ENCODE measurements at places on chromosomes 7 and 10. TPM values are rescaled to one million over a fixed set of nuclear protein-coding genes. Genes with fewer than 3 reads are reported as not detected.

Gene TMEM178B
- total RNA-seq: 3.0 TPM

Gene CDNF
- 2.4 TPM for total RNA-seq

Gene VWA2
- 2.8 TPM for total RNA-seq

Gene SLC18A3
- not detected for total RNA-seq

Gene HELLS
- 3.8 TPM for total RNA-seq

Gene C7orf57
- not detected for total RNA-seq

Gene MMP21
- 0.14 TPM for total RNA-seq

Gene ASB15
- total RNA-seq: not detected

Gene PRTFDC1
- 3.0 TPM for total RNA-seq

- H3K4me1 ChIP-seq: no peaks in the 10 kb centered on the region
- no peak for DNase-seq
- H3K4me3 ChIP-seq: peak overlapping the region; percentile 59
- H3K27ac ChIP-seq: no peak overlapping the region
- H3K36me3 ChIP-seq: peaks cover 18% of the 10 kb centered on the region
These were observed 1.0 kb downstream of the PAXIP1 start for GRCh38 chr7:155001756-155002410.

DNA sequence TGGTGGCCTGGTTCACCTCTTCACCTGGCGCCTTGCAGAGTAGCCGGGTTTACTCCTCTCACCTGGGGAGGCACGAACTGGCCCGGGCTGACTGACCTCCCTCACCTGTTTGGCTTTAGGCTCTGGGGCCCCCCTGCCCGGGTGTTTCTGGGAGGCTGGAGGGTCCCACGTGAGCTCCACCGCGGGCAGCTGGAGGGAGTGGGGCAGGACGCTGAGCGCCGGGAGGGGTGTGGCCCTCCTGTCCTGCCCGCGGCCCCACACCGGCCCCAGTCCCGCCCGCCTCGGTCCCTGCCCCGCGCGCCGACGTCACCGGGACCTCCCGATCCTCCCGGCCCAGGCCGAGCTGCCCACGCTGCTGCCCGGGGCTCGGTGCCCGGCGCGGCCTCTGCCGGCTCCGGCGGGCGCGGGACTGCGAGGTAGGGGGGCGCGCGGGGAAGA lies at the start of gene AMZ1:
TSS of gene AMZ1 (plus strand) at position 322 of the 438 bp plus-strand sequence. CDS start 12,250 bp downstream, outside the sequence.
- no peak within 1 kb of the TSS for H3K4me3 ChIP-seq
- H3K36me3 ChIP-seq: no peaks in the 10 kb centered on the region
- no peak for DNase-seq
- no peaks in the 10 kb centered on the region for H3K4me1 ChIP-seq

- no peaks in the 10 kb centered on the region for H3K4me1 ChIP-seq
- no peak overlapping the region for H3K4me3 ChIP-seq
- H3K27me3 ChIP-seq: no peaks in the 10 kb centered on the region
- H3K27ac ChIP-seq: no peak overlapping the region
- H3K36me3 ChIP-seq: no peaks in the 10 kb centered on the region
- DNase-seq: no peak
These were observed 37.8 kb upstream of the DIP2C start for GRCh38 chr10:727162-727790.

DNA sequence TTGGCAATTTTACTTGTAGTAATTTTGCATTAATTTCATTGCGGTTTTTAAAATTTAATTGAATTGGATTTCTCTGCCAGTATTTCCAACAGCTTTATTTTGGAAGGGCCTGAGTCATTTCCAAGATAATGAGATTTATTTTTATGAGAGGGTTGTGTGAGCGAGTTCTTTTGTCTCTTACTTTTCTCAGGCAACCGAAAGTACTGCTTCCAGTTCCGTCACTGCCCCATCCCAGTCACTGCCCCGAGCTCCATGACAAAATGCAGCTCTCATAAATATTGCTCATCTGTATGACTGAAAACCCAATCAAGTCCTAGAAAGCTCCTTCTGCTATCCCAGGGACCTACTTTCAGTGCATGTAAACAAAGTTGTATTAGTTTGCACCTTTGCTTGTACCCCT lies 468.4 kb upstream of the SEMA3D start:
- H3K4me3 ChIP-seq: no peak overlapping the region
- H3K36me3 ChIP-seq: no peaks in the 10 kb centered on the region
- no peaks in the 10 kb centered on the region for H3K27me3 ChIP-seq
- H3K27ac ChIP-seq: no peak overlapping the region
- no peak for DNase-seq

DNA sequence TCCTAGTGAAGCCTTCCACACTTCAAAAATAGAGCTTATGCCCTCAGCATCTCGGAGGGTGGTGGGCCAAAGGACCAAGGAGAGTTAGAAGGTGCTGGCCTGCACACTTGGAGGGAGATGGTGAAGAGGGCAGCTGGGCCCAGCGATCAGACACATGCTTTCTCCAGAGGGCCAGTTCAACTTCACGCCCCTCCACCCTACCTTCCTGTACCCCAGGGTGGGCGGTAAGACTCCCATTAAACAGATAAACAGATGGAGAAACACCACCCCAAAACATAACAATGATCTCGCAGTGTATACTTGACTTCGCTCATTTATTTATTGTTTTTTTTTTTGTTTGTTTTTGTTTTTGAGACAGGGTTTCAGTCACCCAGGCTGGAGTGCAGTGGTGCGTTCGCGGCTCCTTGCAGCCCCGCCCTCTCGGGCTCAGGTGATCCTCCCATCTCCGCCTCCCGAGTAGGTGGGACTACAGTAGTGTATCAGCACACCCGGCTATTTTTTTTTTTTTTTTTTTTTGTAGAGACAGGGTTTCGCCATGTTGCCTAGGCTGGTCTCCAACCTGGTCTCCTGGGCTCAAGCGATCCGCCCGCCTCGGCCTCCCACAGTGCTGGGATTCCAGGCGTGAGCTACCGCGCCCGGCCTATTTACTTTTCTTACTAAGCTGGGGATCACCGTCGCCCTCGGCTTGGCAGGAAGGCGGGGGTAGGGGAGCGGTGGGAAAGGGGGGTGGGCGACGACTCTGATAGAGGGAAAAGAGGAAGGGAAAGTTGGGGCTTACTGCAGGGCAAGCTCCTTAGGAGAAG lies 1.8 kb downstream of the C10orf95 start:
- no peaks in the 10 kb centered on the region for H3K27me3 ChIP-seq
- peak; percentile 87 for DNase-seq
- H3K27ac ChIP-seq: peak overlapping the region; percentile 79
- peak overlapping the region; percentile 94 for H3K4me3 ChIP-seq

GRCh38 chr10:63726867-63727266 lies 205.7 kb downstream of the REEP3 start:
- no peak overlapping the region for H3K4me3 ChIP-seq
- no peak overlapping the region for H3K27ac ChIP-seq
- no peaks in the 10 kb centered on the region for H3K36me3 ChIP-seq
- no peaks in the 10 kb centered on the region for H3K27me3 ChIP-seq

GRCh38 chr7:153423210-153423590 lies 629.0 kb upstream of the DPP6 start:
- no peaks in the 10 kb centered on the region for H3K4me1 ChIP-seq
- no peak overlapping the region for H3K4me3 ChIP-seq
- H3K27ac ChIP-seq: no peak overlapping the region
- no peaks in the 10 kb centered on the region for H3K27me3 ChIP-seq
- DNase-seq: no peak

DNA sequence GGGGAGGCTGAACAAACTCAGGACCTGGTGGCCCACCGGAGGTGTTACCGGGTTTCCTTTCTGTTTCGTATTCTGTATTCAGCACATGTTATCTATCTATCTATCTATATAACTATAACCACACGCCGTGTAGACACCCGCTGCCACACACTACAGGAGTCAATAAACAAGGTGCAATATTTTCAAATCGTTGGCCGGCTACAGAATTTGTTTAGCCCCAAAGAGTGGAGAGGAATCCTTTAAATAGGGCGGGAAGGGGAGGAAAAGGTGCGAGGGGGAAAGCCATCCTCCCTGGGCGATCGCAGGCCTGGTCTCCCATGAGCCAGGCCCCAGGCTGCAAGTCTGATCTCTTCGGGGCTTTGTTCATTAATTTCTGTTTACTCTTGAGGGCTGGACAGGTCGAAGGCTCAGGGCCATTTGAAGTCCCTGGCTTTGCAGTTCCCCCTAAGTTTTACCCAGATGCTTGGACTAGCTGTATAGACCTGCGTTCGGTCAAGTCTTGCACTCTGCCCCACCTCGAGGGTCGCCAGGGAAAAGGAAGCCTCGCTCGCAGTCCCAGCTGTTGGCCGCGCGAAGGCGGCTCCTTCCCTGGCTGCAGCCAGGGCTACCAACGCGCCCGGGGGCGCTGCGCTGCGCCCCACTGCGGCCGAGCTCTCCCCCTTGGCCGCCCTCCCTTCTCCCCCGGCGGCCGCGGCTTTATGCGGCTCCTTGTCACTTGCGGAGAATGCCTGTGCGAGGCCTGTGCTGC lies 3.8 kb downstream of the NKX2-3 start:
- no peak for DNase-seq
- H3K36me3 ChIP-seq: no peaks in the 10 kb centered on the region
- no peak overlapping the region for H3K27ac ChIP-seq
- H3K27me3 ChIP-seq: peaks cover 8% of the 10 kb centered on the region

DNA sequence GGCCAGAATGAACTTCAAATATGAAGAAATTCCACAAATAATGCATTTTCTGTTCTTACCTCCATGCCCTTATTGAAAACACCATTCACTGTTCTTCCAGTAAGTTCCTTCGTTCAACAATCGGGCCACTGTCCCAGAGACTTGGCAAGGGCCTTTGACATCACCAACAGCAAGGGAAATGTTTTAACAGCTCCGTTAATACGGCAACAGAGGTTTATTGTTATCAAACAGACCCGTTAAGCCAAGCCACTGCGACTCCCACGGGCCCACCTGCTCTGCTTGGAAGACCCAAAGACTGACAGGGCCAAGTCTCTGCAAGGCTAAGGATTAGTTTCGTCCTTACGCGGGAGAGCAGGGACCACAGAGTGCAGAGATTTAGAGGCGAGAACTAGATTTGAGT lies 43.4 kb upstream of the LYZL1 start:
- no peak for DNase-seq
- H3K27me3 ChIP-seq: no peaks in the 10 kb centered on the region
- no peak overlapping the region for H3K4me3 ChIP-seq
- no peaks in the 10 kb centered on the region for H3K36me3 ChIP-seq
- H3K4me1 ChIP-seq: no peaks in the 10 kb centered on the region

- peaks cover 44% of the 10 kb centered on the region for H3K36me3 ChIP-seq
- DNase-seq: no peak
- H3K4me3 ChIP-seq: no peak overlapping the region
- peaks cover 14% of the 10 kb centered on the region for H3K4me1 ChIP-seq
These were observed 4.1 kb downstream of the SSBP1 start for GRCh38 chr7:141742229-141742628.

DNA sequence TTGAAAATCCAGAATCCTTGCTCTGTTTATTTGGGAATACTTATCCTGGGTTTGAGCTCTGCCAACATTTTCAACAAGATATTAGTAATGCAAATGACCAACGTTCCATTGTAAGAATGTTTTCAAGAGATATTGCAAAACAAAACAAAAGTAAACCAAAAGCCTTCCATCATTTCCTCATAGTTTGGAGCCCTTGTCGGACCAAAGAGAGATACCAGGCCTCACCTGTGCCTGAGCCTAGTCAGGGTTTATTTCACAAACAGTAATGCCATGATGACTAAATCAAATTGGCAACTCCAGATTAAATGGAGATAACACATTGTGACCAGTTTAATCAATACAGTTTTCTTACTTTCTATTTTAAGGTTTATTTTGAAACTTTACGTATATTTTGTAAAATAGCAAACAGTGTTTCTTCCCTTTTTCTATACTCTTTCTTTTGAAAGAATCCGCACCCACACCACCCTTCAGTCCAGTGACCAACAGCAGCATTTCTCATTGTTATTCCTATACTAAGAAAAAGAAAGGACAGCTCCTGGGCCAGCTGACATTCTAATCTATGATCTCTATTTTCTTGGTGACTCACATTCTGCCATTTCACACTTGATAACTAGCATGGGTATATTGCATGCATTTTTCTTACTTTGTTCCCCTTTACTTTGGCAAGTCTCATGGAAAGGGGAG lies 168.5 kb upstream of the MEOX2 start:
- H3K4me3 ChIP-seq: no peak overlapping the region
- DNase-seq: no peak
- no peak overlapping the region for H3K27ac ChIP-seq
- no peaks in the 10 kb centered on the region for H3K36me3 ChIP-seq
- H3K27me3 ChIP-seq: no peaks in the 10 kb centered on the region

DNA sequence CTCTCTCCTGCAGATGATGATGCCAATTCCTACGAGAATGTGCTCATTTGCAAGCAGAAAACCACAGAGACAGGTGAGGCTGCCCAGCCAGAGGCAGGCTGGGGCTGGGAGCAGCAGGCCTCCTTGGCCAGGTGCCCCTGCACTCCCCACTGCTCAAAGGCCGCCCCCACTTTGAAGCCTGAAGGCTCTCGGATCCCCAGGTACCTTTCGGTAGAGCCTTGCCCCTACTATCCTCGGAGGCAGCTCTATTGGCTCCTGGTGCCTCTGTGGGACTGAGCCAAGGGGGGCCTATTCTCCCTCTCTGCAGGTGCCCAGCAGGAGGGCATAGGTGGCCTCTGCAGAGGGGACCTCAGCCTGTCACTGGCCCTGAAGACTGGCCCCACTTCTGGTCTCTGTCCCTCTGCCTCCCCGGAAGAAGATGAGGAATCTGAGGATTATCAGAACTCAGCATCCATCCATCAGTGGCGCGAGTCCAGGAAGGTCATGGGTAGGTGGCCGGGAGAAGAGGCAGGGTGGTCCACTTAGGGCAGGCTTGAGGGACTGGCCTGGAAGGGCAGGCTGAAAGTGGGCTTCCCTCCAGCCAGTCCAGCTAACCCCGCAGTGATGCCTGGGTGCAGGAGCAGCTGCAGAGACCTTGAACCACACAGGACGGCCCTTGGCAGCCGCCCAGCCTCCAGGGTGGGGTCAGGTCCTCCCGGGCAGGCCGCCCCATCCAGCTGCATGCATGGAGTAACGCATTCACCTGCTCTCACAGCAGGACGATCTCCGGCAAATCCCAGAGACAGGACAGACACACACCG lies 14.1 kb downstream of the LAT2 start:
- peak; percentile 78 for DNase-seq
- no peaks in the 10 kb centered on the region for H3K4me1 ChIP-seq
- no peaks in the 10 kb centered on the region for H3K36me3 ChIP-seq
- no peak overlapping the region for H3K27ac ChIP-seq
- H3K27me3 ChIP-seq: no peaks in the 10 kb centered on the region
- no peak overlapping the region for H3K4me3 ChIP-seq

DNA sequence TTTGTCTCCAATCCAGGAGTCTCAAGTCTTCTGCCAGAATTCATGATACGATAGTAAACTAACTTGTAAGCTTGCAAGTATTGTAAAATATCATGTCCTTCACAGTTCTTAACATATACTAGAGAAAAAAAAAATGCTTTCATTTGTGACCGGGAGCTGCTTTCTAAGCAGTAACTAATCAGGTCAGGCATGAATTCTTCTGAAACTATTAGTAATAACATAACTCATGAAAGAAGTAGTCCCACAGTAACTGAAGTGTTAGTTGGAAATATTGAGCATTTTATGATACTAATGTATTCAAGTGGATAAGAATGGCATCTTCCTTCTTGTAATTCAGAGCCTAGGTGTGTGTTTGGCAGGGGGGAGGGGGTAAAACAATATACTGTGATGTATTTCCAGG lies 665.6 kb downstream of the DNAJB9 start:
- DNase-seq: no peak
- H3K27me3 ChIP-seq: no peaks in the 10 kb centered on the region
- no peaks in the 10 kb centered on the region for H3K36me3 ChIP-seq

Measured in pancreas (tissue), 10 donors.